ENCODE measurements at places on chromosomes 6 and 20.

GRCh38 chr6:169527306-169527705 lies 174.5 kb downstream of the WDR27 start:
- DNase-seq: peak; percentile 23

DNA sequence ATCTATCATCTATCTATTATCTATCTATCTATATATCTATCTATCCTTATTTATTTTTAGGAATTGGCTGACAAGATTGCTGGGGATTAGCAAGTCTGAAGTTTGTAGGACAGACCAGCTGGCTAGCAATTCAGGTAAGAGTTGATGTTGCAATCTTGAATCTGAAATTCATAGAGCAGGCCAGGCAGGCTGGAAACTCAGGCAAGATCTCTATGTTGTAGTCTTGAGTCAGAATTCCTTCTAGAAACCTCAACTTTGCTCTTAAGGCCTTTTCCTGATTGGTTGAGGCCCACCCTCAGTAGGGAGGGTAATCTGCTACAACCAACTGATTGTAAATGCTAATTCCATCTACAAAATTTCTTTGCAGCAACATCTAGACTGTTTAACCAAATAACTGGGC lies 19.2 kb downstream of the MAPK13 start:
- DNase-seq: no peak

GRCh38 chr20:43994486-43995100 lies 79.9 kb downstream of the TOX2 start:
- peak; percentile 85 for DNase-seq

DNA sequence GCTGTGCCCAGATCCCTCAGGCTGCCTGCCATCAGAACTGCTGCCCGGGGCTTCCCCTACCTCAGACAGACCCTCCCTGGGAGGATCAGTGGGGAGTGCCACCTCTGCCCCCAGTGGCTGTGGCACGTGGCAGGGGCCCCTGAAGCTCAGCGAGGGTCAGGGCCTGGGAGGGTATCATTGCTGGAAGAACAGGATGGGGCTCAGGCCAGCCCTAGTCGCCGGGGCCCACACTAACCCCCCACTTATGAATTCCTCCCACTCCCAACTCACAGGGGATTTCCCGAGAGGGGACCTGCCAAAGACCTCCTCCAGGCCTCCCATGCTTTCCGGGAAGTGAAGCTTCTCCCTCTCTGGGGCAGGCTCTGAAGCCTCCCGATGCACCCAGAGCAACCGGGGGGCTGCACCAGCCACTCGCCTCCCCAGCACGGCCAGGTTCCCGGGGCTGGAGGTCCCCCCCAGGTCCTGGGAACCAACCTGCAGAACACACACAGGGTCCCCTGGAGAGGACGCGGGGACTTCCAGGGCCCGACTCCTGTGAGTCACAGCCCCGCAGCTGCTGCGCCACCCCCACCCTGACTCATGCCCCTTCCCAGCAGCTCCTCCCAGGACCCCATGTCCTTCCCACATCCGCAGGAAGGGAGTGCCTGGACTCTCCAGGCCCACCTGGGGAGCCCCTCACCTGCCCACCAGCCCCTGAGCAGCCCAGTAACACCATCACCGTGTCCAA lies 2.5 kb downstream of the TNFRSF6B start:
- DNase-seq: peak; percentile 96

DNA sequence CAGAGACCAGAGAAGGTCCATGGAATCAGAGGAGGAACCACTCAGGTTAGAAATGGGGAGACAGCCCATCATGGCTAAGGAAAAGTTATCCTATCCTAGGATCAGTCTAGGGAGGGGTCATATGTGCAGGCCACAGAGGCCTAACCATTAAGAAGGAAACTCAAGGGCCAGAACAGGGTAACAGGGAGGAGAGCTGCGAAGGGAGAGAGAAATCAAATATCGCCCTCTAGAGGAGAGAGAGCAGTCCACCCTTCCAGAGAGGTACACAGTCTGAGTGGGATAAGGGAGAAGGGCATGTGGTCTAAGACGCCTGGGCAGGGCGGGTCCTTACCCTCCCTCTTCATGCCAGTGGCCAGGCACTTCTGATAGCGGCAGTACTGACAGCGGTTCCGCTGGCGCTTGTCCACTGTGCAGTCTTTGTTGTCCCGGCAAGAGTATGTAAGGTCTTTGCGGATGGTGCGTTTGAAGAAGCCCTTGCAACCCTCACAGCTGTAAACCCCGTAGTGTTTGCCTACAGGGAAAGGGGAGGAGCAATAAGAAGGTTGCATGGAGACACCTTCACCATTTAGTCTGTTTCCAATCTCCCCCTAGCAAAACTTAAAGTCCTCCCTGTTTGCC lies 2.9 kb downstream of the RXRB start:
- DNase-seq: peak; percentile 79

- DNase-seq: no peak
Observed at GRCh38 chr6:167755461-167755860, 71.2 kb upstream of the AFDN start.

- DNase-seq: peak; percentile 61
Observed at GRCh38 chr6:100479179-100480035, 14.7 kb upstream of the SIM1 start.

- DNase-seq: peak; percentile 87
Observed at GRCh38 chr20:37534401-37535157, 6.9 kb upstream of the BLCAP start.

GRCh38 chr6:105832313-105832761 lies 253.8 kb upstream of the PRDM1 start:
- DNase-seq: no peak

GRCh38 chr20:63174309-63175037 lies 41.5 kb downstream of the YTHDF1 start:
- DNase-seq: no peak

DNA sequence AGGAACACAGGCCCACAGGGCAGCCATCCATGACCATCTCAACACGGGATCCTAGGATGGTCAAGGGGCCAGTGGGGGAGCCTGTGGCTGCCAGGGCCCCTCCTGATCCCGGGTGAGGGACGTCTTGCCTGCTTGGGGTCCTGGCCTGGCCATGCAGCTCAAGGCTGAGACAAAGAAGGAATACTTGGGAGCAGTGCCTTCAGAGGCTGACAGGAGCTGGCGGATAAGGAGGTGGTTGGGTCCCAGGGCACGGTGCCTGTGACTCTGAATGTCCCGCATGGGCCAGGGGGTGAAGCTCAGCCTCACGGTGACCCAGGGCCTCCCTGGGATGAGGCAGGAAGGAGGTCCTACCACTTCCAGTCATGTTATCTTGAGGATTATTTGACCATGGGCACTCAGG lies 95.2 kb downstream of the SMOC2 start:
- no peak for DNase-seq

DNA sequence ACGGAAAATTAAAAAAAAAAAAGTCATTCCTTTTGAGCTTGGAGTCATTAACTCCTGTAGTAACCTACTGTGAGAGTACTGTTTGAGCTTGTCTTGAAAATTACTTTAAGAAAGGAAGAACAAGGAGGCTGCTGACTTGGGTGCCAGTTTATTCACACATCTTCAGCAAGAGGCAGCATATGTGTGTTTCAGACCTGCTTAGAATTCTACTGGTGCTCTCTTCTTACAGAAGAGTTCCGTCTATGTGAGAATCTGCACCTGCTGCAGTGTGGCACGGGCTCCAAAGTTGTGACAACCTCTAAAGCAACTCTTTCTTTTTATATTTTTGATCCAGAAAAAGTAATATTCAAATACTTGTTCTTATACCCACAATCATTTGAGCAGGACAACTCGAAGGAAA lies 117.4 kb upstream of the SOX4 start:
- no peak for DNase-seq

- DNase-seq: no peak
Observed at GRCh38 chr6:118913161-118913560, 19.2 kb downstream of the ASF1A start.

DNA sequence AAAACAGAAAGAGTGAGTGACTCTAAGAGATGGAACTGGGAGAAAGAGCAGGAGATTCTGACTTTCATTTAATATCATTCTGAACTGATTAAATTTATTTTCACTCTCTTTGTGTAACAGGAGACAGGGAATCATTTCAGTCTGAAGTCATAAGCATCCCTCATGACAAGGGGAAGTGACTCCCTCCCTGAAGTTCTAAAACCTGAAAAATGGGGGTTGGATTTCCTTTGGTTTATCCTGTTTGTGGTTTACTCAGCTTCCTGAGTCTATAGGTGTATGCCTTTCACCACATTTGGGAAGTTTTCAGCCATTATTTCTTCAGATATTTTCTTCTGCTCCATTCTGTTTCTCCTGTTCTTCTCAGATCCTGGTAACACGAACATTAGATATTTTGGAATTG lies 3.4 kb upstream of the FKBP1A start:
- DNase-seq: peak; percentile 46

DNA sequence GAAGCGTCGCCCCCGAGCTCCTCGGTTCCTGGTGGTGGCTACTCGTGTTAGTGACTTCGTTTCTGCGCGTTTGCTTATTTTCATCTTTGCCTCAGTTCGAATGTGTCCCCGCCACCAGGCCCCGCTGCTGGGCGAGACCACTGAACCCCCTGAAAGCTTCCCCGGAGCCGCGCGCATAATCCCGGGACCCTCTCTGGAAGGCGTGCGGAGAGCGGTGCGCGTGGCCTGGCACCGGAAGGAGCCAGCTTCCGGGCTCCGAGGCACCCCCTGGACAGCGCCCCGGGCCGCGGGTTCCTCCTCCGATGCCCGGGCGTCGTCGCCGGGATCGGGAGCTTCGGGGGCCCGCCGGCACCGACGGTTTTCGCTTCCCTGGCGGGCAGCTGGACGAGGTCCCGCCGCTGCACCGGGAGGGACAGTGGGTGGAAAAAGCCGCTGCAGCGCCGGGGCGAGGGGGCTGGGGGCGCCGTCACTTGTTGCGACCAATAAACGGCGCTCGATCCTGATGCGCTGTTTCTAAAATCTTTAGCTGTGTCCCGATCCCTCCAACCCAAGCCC lies 643 bp upstream of the SLC35D3 start:
- peak; percentile 39 for DNase-seq

GRCh38 chr20:8711501-8711900 lies 357.4 kb upstream of the PLCB4 start:
- DNase-seq: no peak

- peak; percentile 71 for DNase-seq
Observed at GRCh38 chr6:136284909-136285308, 4.7 kb downstream of the BCLAF1 start.

GRCh38 chr20:46939031-46939965 lies 44.7 kb downstream of the EYA2 start:
- peak; percentile 51 for DNase-seq

DNA sequence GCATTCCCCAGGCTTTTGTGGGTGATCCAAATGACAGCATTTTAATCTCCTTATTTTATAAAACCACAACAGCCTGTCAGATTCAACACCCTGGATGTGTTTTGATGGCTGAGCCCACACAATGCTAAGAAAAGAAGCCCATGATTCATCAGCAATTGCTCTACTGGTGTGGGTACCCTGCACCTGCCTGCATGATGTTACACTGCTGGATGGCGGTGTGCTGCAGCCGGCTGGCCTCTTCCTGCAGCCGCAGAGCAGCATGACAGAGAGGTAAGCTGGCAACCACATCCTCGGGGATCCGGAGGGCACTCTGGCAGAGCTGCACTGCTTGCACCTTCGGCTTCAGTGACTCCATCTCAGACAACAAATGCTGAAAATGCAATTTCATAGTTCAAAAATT lies 327.5 kb downstream of the SYNE1 start:
- peak; percentile 17 for DNase-seq

DNA sequence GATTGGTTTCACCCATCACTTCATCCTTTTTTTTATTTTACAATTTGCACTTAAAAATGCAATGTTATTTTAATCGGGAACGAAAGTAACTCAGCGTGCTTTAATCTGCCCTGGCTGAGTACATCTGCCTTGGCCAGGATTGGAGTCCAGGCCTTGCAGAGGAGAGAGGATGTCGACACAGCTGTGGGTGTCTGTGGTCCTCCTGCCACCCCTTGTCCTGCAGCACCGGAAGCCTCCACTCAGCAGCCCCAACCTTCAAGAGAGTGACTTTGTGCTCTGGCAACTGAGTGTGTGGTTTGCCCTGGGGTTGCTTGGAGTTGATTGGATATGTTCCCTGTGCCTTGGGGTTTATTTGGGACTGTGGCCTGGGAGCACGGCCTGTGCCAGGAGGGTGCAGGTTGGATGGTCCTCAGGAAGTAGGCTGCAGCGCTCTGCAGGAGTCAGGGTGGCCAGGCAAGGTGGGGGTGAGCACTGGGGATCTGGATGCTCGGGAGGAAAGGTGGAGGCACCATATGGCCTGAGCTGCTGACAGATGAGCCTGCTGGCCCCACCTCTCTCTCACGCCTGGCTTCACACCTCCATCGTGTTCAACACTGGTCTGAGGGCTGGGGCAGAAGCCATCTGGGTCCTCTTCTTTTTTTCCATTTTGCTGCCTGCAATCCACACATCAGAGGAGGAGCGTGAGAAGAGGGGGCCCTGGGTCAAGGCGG lies 4.3 kb downstream of the MYT1 start:
- DNase-seq: no peak

GRCh38 chr6:128739112-128739511 lies 143.8 kb upstream of the LAMA2 start:
- no peak for DNase-seq

- no peak for DNase-seq
Observed at GRCh38 chr6:112002307-112002706, 51.6 kb upstream of the CCN6 start.
